H9 (cell line): ENCODE measurements at places on chromosomes 2 and 18. TPM values are rescaled to one million over a fixed set of nuclear protein-coding genes. Genes with fewer than 3 reads are reported as not detected.

- H3K27me3 ChIP-seq, result no peaks in the 10 kb centered on the region
- H3K4me3 ChIP-seq, result no peak overlapping the region
- H3K27ac ChIP-seq, result no peak overlapping the region
These were observed 82.8 kb upstream of the CCBE1 start for GRCh38 chr18:59779979-59780378.

AMMECR1L gene
- 20.0 and 20.3 TPM in 2 replicates for total RNA-seq

GRCh38 chr2:107592280-107592624, 234.4 kb upstream of the RGPD4 start:
- no peaks in the 10 kb centered on the region for H3K36me3 ChIP-seq
- no peak overlapping the region for H3K27ac ChIP-seq
- H3K27me3 ChIP-seq, result no peaks in the 10 kb centered on the region
- H3K4me3 ChIP-seq, result no peak overlapping the region
- DNase-seq, result no peak
- H3K4me1 ChIP-seq, result no peaks in the 10 kb centered on the region

GKN2 gene
- total RNA-seq, result not detected in 2 replicates

DNA sequence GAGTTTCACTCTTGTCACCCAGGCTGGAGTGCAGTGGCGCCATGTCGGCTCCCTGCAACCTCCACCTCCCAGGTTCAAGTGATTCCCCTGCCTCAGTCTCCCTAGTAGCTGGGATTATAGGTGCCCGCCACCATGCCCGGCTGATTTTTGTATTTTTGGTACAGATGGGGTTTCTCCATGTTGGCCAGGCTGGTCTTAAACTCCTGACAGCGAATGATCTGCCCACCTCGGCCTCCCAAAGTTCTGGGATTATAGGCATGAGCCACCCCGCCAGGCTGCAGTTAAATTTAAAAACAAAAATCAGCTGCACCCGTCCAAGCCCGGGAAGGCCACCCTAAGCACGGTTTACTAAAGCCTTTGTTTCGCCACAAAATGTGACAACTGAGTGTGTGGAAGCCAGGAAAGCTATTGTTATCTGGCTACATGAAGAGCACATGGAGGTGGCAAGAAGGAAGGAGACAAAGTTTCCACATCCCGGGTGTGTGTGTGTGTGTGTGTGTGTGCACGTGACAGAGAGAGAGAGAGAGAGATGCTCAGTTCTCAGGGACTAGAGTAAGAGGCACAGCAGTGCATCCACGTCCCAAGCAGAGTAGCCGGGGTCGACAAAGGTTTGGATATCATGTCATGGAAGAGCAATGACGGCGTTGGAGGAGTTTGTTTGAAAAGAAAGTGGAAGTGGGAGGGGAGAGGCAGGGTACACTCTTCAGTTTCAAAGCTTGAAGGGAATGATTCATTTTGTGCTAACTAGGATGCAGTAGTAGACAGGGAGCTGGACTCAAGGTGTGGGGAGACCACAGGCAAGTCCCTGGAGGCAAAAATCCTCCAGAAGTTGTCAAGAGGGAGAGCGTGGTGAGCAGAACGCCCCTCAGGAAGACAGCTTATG, 20.1 kb downstream of the INPP5D start:
- H3K27me3 ChIP-seq, result no peaks in the 10 kb centered on the region
- H3K4me3 ChIP-seq, result no peak overlapping the region

GRCh38 chr18:25166113-25166512, 185.9 kb downstream of the ZNF521 start:
- no peaks in the 10 kb centered on the region for H3K27me3 ChIP-seq
- DNase-seq, result no peak
- H3K27ac ChIP-seq, result no peak overlapping the region
- no peaks in the 10 kb centered on the region for H3K4me1 ChIP-seq
- no peaks in the 10 kb centered on the region for H3K36me3 ChIP-seq
- H3K4me3 ChIP-seq, result no peak overlapping the region
